ENCODE measurements at places on chromosomes 12 and 14.

GRCh38 chr12:131313635-131314034 is 359.9 kb downstream of the ADGRD1 start:
- DNase-seq = no peak

DNA sequence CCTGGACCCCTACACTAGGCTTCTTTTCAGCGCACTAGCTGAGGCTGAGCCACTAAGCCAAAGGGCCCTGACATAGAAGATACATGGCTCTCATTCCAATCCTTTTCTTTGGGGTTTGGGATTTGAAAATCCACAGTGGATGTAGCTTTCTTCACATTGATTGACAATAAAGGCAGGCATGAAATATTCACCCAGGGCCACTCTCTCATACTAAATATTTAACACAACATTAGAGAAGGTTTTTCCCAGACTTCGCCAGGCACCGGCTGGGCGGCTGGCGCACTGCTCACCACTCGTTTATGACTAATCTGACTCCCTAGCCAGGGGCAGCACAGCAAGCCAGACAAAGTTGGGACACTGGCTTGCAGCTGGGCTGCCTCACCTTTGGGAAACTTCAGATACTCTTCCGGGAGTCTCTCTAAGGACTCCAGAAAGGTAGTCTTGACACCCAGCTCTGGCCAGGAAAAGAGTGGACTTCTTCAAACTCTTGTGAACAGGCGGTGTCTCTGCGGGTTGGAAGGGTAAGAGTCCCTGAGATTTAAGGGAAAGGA is 699 bp upstream of the HOXC11 start:
- DNase-seq = no peak

DNA sequence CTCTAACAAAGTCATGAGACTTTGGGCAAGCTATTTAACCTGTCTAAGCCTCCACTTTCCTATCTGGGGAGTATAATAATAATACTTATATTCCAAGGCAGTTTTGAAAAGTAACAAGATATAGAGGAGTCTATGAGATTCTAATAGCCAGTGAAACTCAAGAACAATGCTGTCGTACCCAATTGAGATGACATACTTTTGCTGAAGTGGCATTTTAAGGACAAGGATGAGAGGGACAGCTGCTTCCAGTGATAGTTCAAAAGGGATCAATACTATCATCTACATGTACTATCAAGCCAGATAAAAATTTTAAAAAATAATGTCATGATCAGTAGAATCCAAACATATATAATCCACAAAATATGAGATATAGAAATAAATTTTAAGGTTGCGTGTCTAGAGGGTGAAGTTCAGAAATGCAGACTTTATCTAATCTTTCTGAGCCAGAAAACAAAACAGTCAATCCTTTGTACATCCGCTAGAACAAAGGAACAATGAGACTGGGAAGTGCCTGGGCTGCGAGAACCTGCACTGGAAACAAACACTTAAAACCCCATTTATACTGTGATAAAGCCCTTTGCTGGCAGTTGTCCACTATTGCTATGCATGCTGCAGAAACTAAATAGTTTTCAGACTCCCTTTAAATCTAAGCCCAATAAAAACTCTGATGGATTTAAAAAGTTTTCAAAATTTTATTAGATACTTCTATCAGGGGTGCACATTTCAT is 38.6 kb downstream of the PTPRB start:
- no peak for DNase-seq

DNA sequence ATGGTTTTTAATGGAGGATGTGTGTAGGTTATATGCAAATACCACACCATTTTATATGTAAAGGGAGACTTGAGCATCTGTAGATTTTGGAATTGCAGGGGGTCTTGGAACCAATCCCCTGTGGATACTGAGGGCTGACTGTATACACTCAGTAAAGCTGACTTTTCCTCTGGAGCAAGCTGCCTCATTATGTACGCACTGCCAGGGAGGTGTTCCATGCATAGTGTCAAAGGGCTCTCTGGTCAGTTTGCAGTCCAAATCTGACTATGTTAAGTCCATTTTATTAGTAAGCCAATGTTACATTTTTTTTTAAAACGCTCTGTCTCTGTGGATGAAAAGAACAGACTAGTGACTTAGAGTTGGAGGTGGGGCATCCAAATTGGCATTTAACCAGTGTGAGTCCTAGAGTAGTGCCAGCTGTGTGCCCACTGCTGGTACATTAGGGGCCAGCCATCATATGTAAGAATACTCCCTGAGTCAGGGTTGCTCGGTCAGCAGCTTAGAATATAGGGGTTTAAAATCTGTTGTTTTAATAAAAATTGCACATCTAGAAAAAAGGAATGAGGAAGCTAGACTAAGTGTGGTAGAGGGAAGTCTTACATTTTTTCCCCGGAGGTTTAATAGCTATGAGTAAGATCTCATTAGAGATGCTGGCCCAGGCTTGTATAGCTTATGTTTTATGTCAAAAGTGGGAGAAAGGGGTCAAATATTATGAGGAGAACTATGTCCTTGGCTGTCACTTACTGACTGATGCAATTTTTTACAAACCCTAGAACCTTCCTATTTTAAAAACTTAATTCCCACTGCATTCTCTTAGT is 87.0 kb downstream of the TESC start:
- DNase-seq = peak; percentile 47

GRCh38 chr14:69354383-69355153 is 43.5 kb downstream of the ERH start:
- DNase-seq = no peak

DNA sequence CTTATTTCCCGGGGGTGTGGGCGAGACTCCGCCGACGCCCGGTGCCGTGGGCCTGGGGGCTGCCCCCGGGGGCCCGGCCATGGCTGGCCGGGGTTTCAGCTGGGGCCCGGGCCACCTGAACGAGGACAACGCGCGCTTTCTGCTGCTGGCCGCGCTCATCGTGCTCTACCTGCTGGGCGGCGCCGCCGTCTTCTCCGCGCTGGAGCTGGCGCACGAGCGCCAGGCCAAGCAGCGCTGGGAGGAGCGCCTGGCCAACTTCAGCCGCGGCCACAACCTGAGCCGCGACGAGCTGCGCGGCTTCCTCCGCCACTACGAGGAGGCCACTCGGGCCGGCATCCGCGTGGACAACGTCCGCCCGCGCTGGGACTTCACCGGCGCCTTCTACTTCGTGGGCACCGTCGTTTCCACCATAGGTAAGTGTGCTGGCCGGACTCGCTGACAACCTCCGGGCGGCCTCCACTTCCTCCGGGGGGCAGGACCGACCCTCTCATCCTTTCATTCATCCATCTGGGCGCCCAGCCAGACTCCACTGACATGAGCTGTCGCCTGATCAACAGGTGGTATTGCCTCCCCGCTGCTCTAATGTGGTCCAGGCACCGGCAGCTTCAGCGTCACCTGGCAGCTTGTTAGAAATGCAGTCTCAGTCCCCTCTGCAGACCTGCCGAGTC is 467 bp downstream of the KCNK13 start:
- DNase-seq = no peak

DNA sequence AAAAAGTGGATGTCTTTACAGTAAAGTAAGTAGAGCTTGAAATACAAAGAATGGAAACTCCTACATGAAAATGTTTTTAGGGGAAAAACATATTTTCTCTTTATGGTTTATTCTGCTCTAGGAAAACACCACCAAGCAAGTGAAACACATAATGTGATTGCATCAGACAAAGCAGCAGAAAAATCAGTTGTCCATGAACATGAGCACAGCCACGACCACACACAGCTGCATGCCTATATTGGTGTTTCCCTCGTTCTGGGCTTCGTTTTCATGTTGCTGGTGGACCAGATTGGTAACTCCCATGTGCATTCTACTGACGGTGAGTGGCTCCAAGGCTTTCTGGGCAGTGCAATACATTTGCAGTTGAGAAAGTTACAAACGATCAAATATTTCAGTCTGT is 42.6 kb upstream of the PLEKHD1 start:
- no peak for DNase-seq
